ENCODE measurements at places on chromosomes 3 and 15. TPM values are rescaled to one million over a fixed set of nuclear protein-coding genes. Genes with fewer than 3 reads are reported as not detected.

The PLSCR2 gene
- 1.1 TPM for total RNA-seq

The LSAMP gene
- not detected for total RNA-seq

The GUCA1C gene
- total RNA-seq = not detected

The CFAP92 gene
- not detected for total RNA-seq

The CCK gene
- total RNA-seq = not detected

The LRRC3B gene
- total RNA-seq = not detected

The CHRNA5 gene
- total RNA-seq = 2.7 TPM

The CHRD gene
- not detected for total RNA-seq

The ARPP21 gene
- total RNA-seq = not detected

The CDC25A gene
- total RNA-seq = 25.6 TPM

The FBXL22 gene
- total RNA-seq = 1.1 TPM

The SLC2A2 gene
- total RNA-seq = not detected

The SLC7A14 gene
- total RNA-seq = not detected

The RTP1 gene
- total RNA-seq = not detected

The BFSP2 gene
- 0.44 TPM for total RNA-seq

The VIPR1 gene
- 4.4 TPM for total RNA-seq

The SMAD6 gene
- 0.37 TPM for total RNA-seq

The MAP6D1 gene
- total RNA-seq = 1.1 TPM

All from T-helper 1 cell treated with Interleukin-12 subunit alpha and Interleukin-12 subunit beta and Interleukin-4 antibody, amounts not matched to agents 30 ng/mL and 1 ng/mL, for 36 hours (primary cell).